ENCODE measurements at places on chromosomes 5 and 9.

DNA sequence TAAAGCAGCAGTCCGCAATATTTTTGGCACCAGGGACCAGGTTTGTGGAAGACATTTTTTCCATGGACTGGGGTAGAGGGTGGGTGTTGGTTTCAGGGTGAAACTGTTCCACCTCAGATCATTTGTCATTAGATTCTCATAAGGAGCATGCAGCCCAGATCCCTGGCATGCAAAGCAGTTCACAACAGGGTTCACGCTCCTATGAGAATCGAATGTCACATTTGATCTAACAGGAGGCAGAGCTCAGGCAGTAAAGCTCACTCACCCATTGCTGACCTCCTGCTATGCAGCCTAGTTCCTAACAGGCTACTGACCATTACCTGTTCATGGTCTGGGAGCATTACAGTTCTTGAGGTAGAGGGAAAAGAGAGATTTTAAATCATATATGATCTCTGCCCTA, 241.5 kb upstream of the COX7C start:
- DNase-seq = no peak

DNA sequence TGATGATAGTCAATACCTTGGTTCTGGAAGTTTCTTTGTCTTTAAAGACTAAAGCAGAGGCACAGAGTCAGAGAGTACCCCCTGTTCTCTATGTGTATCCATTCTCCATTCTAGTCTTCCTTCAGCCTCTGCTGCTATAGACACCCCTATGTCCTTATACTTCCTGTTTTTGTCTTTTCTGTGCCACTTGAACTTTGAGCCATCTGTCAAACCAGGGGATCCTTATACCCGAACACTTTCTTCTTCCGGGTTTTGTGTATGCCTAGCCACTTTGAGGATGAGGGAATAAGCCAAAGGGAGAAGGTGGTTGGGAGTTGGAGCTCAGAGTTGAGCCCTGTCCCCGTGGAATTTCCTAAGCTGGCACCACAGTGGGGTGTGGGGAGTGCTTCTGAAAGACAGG, 61.1 kb upstream of the IL6ST start:
- no peak for DNase-seq

- DNase-seq = no peak
These were observed 155.0 kb downstream of the NFIB start for GRCh38 chr9:14158916-14159315.

GRCh38 chr5:109105631-109106267, 304.0 kb downstream of the PJA2 start:
- no peak for DNase-seq
